ENCODE measurements at places on chromosomes 1 and 21. TPM values are rescaled to one million over a fixed set of nuclear protein-coding genes. Genes with fewer than 3 reads are reported as not detected.

Gene SEMA4A
- 13.1 TPM for total RNA-seq

Gene RPF1
- 85.8 TPM for total RNA-seq

Gene CHD5
- 2.8 TPM for total RNA-seq

GRCh38 chr1:29238620-29239002 is 2.3 kb downstream of the PTPRU start:
- H3K36me3 ChIP-seq, result no peaks in the 10 kb centered on the region
- no peaks in the 10 kb centered on the region for H3K27me3 ChIP-seq
- peak overlapping the region; percentile 74 for H3K27ac ChIP-seq

- H3K4me1 ChIP-seq, result 0 out of 2 replicates have a peak, but pooled peaks cover 3% of the 10 kb centered on the region
- no peaks in the 10 kb centered on the region for H3K36me3 ChIP-seq
- H3K27ac ChIP-seq, result no peak overlapping the region
- no peak for DNase-seq
- no peaks in the 10 kb centered on the region for H3K27me3 ChIP-seq
Observed at GRCh38 chr1:54331091-54331772, 75.0 kb downstream of the SSBP3 start.

GRCh38 chr1:199855580-199855979 is 171.9 kb upstream of the NR5A2 start:
- H3K36me3 ChIP-seq, result no peaks in the 10 kb centered on the region
- peaks cover 3% of the 10 kb centered on the region for H3K27me3 ChIP-seq
- peak; percentile 72 for DNase-seq
- H3K4me3 ChIP-seq, result no peak overlapping the region
- peaks cover 24% of the 10 kb centered on the region for H3K4me1 ChIP-seq

All from PC-3 (cell line).